Activated T-cell treated with anti-CD3 and anti-CD28 coated beads for 24 hours (primary cell): ENCODE measurements at places on chromosomes 12 and 14.

- DNase-seq = no peak
Observed at GRCh38 chr14:69288011-69288771, 28.2 kb downstream of the GALNT16 start.

DNA sequence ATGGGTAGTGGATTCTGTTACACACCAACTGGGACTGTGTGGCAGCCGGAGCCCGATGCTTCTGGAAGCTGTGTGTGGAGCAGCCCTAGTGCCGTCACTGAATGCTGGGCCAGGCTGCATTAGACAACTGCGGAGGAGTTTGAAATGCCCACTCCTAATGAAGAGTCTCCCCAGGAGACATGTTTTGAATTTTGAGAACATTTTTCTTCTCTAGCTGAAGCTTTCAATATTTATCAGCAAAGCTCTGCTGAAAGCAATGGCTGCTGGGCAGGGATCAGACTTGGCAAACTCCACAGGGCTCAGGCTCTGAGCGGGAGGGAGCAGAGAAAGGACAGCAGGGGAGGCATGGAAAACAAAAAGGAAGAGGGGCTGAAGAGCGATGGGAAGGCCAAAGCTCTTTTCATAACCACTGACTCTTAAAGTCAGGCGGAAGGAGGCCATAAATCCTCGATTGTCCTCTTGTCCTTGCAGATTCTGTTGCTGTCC is 189.1 kb downstream of the MON2 start:
- no peak for DNase-seq

DNA sequence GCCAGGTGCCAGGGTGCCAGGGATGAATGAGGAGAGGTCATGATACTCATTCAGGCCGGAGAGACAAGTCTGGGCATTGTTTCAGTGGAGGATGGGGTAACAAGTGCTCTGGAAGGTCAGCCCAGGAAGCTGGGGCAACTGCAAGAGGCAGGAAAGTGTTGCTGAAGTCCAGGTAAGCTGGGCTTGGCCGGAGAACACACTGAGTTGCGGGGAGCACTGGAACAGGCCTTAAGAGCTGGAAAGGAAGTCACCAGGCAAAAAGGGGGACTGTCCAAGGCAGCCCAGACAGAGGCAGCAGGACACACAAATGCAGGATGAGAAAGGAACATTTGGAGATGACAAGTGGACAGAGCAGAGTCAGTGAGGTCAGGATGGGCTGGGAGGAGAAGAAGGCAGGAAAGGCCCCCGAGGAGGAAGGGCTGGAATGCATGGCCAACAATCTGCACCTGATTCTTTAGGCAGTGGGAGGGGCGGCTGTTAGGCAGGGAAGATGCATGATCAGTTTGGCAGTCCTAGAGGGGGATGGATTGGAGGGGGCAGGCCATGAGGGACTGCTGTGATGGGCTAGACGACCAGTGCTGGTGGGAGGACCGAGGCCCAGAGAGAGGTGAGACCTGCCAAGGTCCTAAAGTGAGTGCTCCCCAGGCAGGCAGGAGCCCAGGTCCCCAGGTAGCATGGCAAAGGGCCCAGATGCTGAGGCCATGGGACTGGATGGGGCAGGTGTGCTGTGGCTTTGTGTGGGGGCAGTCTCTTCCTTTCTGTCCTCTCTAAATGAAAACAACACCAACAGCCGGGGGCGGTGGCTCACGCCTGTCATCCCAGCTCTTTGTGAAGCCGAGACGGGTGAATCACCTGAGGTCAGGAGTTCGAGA is 17.2 kb upstream of the HHIPL1 start:
- no peak for DNase-seq

DNA sequence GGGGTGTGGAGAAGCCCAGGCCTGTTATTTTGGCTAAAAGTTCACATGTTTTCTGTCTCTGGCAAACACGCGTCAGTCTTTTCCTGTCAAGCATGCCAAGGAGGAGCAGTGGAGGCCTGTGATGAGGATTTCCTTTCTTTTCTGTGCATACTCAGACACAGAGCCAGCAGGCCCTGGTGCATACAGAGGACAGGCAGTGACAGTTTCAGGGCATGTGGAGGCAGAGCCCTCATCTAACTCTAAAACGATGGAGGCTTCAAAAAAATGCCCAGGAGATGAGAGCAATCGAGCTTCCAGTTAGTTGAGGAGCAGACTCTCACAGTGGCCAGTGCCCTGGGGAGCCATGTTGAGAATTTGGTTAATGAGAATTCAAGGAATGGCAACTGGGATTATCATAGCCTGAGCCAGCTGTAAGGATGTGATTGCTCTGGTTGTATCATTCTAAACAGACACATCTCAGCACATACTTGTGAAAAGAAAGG is 66.5 kb downstream of the TRAFD1 start:
- DNase-seq = no peak

- no peak for DNase-seq
Observed at GRCh38 chr12:92971859-92972524, 42.9 kb upstream of the EEA1 start.

DNA sequence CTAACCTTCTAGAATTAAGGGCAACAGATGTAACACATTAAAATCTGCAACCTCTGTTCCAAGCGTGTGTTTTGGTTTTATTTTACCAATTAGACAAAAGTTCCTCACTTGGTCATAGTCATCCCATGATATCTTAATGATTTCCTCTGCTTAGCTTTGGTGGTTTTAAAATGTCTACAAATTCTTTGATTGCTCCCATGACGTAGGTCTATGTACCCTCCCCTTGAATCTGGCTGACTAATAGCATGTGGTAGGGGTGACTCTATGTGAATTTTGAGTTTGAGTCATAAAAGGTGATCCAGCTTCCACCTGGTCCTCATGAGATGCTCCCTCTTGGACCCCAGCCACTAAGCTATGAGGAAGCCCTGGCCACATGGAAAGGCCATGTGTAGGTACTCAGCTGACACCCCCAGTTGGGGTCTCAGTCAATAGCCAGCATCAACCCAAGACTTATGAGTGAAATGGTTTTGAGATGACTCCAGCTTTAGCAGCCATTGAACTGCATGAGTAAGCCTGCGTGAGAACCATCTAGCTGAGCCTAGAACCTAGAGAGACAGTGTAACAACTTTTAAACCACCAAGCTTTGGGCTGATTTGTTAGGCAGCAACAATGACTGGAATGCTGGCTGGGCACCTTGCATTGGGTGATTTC is 247.1 kb downstream of the MSRB3 start:
- DNase-seq = no peak

DNA sequence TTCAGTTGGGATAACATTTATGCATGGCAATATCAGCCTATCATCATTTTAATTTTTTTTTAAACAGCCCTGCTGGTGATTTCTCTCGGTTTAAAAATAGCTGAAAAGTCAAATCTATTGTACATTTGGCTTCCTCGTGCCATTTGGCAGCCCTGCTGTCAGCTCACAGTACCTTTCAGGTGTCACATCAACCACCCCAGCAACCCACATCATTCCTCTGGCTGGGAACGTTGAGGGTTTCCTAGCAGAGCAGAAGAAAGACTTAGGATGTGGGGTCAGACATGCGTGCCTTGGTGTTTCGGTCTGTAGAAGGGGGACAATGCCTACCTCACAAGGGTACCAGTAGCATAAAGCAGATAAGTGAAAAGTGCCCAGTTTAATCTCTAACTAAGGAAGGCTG is 15.8 kb downstream of the PEBP1 start:
- no peak for DNase-seq

- no peak for DNase-seq
Observed at GRCh38 chr12:56420411-56420810, 28.8 kb downstream of the TIMELESS start.

- no peak for DNase-seq
Observed at GRCh38 chr12:122961531-122962329, 4.5 kb downstream of the ABCB9 start.

DNA sequence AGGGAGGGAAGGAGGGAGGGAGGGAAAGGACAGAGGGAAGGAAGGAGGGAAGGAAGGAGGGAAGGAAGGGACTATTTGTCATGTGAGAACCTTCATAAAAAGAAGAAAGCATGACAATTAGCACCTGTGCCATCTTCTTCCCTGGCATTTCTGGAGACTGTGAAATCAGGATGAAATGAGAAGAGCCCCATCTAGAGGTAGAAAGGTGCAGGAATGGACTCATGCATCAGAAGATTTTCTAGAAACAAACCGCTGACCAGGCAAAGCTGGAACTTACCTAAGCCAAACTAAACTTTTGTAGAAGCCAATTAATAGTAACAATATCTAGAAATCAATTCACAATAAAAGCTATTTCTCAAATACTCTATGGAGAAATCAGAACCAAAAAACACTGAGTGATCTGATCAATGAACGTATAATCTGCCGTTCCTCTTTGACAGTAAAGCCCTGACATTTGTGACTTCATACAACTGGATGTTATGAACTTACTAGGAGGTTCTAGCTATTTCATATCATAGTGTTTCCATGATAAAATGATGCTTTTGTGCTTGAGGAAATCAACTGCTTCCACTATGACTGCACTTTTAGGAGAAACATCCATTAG is 24.4 kb upstream of the CRACR2A start:
- DNase-seq = no peak

DNA sequence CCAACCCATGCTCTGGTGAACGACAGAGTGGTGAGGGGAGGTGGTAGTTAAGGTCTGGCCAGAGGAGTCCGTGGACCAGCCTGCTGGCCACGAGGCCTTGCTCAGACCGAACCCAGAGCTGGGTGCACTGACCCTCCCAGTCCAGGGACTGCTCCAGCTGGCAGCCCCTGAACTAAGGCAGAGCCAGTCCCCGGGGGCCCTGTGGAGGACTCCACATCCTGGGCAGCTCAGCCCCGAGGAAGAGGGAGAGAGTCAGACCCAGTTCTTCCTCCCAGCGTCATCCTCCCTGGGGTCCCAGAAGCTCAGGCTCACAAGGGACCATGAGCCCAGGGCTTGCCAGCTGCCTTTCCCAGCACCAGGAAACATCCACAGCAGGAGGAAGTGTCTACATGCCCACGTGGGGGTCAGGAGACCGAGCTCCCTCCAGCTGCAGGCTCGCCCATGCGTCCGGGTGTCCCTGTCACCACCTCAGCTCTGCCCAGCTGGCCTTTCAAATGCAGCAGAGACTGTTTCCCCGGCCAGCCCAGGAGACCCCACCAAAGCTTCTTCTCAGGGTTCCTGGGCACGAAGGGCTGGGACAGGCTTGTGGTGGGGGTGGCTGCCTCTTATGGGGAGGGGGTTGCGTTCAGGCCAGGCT is 194.4 kb downstream of the KIF26A start:
- DNase-seq = no peak

DNA sequence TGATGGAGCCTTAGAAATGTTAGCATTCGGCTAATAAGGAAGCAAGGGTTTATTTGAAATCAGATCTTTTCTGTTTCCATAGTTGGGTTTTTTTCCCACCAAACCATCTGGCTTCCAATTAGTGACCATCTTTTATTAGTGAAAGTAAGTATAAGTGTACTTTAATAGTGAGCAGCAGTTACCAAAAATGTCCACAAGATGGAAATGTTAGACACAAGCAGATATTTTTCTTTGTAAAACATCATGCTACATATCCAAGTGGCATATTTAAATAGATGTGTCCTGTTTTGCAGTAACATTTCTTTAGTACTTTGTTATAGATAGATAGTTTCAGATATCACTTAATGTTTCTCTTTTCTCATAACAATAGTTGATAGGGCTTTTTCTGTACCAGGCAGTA is 28.8 kb downstream of the YEATS4 start:
- DNase-seq = no peak

DNA sequence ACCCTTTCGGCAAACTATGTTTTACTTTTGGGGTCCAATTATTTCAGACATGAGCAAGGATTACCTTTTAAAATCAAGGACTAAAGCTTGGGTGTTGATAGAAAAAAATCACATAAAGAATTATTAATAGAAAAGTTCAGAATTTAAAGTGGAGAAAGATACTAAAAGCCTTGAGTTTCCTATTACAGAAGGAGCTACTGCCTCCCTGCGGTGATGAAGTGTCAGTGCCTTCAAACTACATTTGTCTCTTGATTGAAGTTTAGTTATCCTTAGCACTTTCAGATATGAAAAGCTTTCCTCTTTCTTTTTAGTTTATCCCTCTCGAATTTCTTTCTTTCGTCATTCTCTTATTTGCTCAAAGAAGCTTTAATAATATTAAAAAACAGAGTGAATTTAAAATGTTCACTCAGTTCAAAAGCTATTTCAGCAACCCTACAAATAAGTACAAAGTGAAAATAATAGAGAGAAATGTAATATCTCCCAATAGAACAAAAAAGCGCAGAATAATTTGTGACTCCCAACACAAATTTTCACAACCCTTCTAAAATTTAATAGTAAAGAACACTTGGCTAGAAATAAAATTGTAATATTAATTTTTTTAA is 87.6 kb downstream of the SEC23A start:
- no peak for DNase-seq
